CD4-positive, alpha-beta T cell treated with Interleukin-4 for 1 hour (primary cell): ENCODE measurements at places on chromosomes 7 and 10.

DNA sequence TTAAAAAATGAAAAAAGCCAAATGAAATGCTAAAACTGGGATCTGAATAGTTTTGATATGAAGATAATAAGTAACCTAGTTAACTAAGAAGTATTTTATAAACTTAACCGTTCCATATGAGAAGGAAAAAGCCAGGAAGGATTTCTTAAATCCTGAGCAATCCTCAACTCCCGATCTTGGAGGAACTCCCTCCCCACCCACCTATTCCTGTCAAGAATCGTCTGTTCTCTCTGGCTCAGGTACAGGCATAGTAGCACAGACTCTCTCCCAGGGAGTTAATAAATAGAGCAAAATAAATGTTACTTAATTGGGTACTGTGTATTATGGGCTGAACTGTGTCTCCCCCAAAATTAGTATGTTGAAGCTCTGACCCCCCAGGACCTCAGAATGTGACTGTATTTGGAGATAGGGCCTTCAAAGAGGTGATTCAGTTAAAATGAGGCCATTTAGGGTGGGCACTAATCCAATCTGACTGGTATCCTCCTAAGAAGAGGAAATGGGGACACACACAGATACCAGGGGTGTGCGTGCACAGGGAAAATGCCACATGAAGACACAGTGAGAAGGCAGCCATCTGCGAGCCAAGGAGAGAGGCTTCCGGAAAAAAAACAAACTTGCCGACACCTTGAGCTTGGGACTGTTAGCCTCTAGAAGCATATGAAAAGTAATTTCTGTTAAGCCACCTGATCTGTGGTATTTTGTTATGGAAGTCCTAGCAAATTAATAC lies 28.7 kb downstream of the PUS7 start:
- DNase-seq: no peak

- no peak for DNase-seq
Observed at GRCh38 chr7:87448388-87448787, 27.1 kb downstream of the ABCB4 start.

DNA sequence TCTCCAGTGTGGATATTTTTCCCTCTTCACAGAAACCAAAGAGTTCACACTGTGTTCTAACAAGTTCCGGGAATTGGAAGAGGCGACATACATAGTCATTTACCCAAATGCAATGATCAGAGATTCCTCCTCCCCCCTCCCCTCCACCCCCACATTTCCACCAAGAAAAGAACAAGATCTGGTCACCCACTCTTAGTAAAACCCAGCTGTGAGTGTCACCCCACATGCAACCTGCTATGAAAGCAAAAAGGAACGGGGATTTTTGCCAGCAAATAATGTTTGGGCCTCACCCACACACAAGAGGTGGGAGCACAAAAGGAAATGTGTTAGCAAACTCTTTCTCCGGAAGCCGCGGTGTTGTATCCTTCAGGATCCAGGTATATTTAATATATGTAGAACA lies 745.0 kb upstream of the AUTS2 start:
- no peak for DNase-seq

GRCh38 chr10:18561861-18562551 lies 89.4 kb downstream of the NSUN6 start:
- DNase-seq: no peak

GRCh38 chr7:115707258-115708012 lies 323.1 kb downstream of the TFEC start:
- DNase-seq: peak; percentile 14

DNA sequence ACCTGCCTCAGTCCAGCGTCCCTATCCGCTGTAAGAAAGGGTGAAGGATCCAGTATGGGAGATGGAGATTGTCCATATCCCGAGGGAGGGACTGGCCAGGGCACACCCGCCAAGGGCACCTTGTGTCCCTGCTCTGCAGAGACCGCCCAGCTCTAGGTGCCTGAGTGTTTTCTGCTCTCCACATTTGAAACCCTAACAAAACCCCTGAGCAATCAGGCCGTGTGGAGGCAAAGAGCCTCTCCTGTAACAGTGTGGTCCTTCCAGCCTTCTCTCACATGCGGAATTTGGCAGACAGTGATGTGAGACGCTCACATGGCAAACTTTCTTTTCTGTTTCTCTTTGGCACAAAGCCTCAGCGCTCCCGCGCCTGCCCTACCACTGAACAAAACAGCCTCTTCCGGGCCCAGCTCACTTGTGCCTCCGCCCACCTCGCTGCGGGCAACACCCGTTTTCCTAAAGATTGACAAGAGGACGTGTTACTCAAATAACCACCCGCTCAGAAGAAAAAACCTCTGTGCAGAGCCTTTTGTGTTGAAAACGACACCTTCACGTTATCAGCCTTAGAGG lies 514.8 kb downstream of the DNAJB6 start:
- peak; percentile 73 for DNase-seq
